ENCODE measurements at places on chromosomes 7 and 10.

DNA sequence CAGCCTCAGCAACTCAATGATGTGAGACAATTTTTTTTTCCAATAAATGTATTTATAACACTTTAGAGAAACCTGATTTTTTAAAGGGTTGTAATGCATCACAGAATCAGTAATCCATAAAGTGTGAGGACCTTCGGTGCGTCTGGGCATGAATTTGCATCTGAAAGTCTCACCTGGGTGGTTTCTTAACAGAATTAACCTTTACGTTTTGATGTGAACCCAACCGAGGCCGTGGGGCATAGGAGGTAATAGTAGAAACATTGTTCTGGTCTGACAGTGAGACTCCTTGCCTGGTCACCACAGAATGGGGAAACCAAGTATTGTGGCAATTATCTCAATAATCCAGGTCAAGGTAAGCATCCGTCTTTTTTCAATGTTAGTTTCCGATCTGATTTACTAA is 114.6 kb downstream of the PRKCQ start:
- DNase-seq: no peak

- DNase-seq: peak; percentile 14
Observed at GRCh38 chr10:98414932-98415730, at the start of gene PYROXD2. Gene PYROXD2, minus strand, starts transcription at chr10:98415182. Its CDS starts 47 bp downstream, at chr10:98415135.

DNA sequence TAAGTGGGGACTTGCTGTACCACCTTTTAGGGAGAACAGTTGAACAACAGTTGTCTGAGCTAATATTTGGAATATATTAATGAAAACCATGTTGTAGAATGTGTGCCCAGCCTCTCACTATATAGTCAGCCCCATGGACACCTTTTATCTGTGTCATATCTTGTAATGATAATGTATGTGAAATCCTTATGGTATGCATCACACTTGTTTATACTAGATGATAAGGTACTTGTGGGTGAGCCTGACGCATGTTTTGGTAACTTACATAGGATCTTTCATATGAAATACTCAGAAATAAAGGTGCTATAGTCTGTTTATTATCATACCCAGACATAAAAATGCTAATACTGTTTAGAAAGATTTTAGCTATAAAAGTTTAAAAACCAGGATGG is 32.8 kb downstream of the CAMK1D start:
- no peak for DNase-seq

DNA sequence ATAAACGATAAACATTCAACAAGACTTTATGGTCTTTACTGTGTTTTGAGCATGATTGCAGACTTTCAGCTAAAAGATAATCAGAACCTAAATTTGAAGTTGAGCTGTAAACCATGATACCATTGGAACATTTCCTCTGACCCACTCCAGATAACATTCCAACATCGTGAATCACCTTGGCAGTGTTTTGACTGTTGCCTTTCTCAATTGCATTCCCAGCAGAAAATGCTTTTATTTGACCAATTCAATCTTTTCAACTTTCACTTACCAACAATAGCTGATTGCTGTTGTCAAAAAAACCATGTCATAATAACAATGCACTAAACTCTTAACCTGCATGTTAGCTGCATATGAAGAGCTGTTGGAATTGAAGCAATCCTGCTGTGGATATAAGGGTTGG is 165.5 kb downstream of the MDFIC start:
- no peak for DNase-seq

DNA sequence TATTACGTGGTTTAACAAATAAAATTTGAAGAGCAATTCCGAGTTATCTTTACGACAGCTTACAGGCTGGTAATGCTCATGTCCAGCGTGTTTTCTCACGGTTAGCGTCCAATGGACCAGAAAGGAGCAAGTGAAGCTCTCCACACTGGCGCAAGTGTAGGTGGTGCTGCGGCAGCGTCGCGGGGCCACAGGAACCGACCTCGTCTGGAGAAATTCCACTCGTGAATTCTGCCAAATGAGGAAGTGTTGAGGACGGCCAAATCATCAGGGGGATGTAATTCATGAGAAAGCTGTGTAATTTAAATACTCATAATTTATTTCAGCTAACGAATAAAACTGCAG is 350 bp upstream of the ZNF37A start:
- DNase-seq: no peak

- DNase-seq: no peak
Observed at GRCh38 chr7:12722136-12722535, 34.7 kb downstream of the ARL4A start.

DNA sequence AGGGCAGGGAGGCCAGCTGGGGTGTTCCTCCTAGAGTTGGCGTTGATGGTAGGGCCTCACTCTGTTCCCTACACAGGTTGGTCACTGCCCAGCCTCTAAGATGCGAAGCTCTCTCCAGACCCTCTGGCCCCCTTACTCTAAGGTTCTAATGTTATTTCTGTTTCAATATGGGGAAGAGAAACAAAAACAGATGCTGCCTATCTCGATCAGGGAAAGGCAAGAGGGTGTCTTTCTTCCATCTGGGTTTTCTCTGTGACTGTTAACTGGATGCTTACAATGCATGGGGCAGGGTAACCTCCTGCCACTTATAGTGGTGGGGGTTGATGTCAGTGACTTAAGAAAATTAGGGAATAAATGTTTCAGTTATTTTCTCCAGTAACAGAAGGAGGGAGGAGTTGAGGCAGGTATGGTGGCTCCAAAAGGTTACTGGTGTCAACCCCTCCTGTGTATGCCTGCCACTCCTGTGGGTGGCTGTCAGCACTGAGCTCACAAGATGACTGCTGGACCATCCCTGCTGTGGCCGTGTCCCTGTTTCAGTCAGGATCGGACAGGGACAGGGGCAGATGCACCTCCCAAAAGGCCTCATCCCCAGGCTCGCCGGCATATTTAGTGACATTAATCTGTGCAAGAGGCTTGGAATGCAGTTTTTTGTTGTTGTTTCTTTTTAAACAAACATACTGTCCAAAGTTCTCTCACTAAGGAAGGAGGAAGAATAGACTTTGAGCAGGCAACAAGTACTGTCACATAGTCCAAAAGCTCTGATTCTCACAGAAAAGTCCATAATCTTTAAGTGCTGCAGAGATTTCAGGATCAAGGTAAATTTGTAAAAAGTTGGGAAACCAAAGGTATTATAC is 39.6 kb upstream of the SYPL1 start:
- no peak for DNase-seq

DNA sequence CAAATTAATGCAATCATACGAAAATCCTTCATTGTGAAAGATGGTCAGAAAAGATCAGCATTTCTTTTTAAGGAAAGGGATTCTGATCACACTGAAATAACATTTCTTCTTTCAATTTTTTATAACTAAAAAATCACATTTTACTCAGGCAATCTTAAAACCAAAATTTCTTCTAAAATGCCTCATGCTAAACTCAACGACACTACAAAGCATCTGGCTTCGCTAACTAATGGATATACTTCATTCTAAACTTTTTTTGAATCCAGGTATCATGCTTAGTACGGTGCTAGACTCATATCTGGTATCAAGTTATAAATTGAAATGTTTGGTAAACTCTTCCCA is 100.4 kb downstream of the CUBN start:
- no peak for DNase-seq

DNA sequence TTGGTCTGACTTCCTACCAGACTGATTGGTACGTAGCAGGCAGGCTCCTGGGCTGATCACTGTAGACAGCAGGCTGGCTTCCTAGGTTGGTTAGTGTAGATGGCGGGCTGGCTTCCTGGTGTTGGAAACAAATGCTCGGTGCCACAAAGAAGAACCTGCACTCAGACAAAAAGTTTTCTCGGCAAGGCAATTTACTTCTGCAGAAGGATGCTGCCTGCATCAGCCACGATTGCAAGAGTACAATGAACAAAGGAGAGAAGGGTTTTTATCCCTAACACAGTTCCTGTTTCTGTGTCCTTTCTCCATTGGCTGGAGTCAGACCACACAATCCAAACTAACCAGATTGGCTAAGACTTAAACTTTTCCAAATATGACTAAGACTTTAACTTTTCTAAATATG is 123.6 kb upstream of the PPP2R2D start:
- no peak for DNase-seq

- no peak for DNase-seq
Observed at GRCh38 chr7:131493581-131493980, 62.8 kb downstream of the PODXL start.

- DNase-seq: no peak
Observed at GRCh38 chr10:601660-601963, 87.9 kb downstream of the DIP2C start.

GRCh38 chr7:28052933-28053332 is 127.7 kb downstream of the JAZF1 start:
- no peak for DNase-seq

- no peak for DNase-seq
Observed at GRCh38 chr10:28716748-28717147, 39.4 kb downstream of the BAMBI start.

DNA sequence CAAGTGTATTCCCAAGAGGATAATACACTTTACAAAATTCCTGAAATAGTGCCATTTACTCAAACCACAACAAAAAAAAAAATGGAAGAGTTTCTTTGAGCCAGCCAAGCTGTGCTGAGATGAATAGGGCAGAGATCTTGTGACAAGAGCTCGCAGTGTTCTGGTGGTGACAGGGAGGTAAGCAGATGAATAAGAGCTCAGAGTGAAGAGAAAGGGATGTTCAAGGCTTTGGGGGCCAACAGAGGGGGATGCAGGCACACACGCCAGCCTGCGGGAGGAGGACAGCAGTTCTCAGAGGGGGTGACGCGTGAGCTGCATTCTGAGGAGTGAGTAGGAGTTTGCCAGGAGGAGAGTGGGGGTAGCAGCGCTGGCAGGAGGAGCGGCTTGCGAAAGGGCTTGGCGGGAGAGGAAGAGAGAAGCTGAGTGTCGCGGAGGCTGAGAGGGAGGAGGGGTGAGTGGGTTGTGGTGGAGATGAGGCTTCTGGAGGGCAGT is 194.4 kb upstream of the IMMP2L start:
- no peak for DNase-seq

DNA sequence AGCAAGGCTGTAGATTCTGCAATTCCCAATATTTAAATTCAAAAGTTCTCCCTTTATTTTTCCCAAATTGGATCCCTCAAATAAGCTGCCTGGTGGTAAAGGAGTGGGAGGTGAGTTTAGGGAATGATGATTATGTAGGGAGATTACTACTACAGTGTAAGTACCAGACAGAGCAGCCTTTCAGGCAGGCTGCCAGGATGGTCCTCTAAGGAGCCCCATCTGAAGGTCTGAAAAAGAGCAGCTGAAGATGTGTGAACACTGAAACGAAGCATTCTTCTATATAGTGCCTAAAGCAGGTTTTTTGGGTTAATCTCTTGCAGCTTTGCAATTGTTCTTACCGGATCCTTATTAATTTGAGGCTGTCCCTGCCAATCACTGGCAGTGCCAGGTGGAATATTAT is 84.7 kb downstream of the CREB5 start:
- DNase-seq: no peak

DNA sequence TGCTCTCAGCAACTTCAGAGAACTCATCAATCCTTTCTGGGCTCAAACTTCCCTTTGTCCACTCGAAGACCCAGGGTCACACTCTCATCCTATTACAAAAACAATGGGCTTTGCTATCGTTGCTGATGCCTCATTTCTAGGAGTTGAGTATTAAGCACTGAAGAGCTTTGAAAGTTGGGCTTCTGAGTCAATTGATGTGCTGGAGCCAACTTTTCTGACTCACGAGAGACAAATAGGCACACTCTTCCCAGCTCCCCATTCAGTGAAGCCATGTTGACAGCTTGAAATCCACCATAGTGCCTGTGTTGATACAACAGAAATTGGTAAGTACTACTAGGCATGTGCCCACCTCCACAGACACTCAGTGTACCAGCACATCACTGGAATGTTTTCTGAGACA is 97.5 kb upstream of the PRSS58 start:
- no peak for DNase-seq
